ENCODE measurements at places on chromosomes 6 and 20. TPM values are rescaled to one million over a fixed set of nuclear protein-coding genes. Genes with fewer than 3 reads are reported as not detected.

- no peak for DNase-seq
Measured at GRCh38 chr6:127162836-127163235, 44.4 kb downstream of the RSPO3 start.

DNA sequence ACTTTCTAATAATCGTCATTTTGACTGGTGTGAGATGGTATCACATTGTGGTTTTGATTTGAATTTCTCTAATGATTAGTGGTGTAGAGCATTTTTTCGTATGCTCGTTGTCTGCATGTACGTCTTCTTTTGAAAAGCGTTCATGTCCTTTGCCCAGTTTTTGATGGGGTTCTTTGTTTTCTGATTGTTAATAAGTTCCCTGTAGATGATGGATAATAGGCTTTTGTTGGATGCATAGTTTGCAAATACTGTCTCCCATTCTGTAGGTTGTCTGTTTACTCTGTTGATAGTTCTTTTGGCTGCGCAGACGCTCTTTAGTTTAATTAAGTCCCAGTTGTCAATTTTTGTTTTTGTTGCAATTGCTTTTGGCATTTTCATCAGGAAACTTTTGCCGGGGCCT is 32.3 kb upstream of the XRN2 start:
- DNase-seq = no peak

- no peak for DNase-seq
Measured at GRCh38 chr6:78062993-78063392, 410.2 kb downstream of the MEI4 start.

DNA sequence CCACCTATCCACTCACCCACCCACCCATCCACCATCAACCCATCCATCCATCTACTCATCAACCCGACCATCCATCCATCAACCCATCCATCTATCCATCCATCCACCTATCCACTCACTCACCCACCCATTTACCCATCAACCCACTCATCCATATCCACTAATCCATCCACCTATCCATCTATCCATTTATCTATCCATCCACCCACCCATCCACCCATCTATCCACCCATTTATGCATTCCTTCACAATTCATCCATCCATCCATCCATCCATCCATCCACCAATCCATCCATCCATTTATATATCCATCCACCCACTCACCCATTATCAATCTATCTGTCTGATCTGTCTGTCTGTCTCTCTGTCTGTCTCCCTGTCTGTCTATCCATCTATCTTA is 14.1 kb downstream of the BPIFB4 start:
- no peak for DNase-seq

GRCh38 chr6:136113736-136114173 is 136.4 kb downstream of the MTFR2 start:
- DNase-seq = peak; percentile 21

DNA sequence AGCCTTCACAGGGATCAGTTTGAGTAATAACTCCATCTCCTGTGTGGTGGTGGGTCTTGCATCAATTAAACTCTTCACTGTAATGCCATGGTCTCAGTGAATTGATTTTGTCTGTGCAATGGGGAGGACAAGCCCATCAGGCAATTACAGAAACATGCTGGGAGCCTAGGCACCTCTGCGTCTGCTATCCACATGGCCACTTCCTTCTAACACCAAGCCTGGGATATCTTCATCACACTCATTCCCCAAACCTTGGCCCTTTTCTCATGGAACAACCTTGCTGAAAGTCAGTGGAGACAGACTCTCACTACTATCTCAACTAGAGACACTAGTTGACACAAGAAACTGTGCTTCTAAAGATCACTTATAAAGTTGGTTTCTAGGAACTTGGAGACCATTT is 210.1 kb upstream of the SHLD1 start:
- no peak for DNase-seq

DNA sequence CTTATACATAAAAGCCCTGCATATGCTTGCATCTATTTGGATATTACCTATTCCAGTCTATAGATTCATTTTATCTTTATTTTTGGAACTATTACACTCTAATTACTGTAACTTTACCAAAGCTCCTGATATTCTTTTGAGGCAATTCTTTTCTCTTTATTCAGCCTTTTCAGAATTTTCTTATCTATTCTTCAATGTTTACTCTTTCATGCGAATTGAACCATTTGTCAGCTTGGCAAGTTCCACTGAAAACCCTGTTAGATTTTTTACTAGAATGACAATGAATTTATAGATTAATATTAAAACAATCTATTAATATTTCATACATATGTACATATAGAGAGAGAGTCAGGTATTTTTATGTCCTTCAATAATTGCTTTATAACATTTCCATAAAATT is 554 bp upstream of the MEP1A start:
- no peak for DNase-seq

GRCh38 chr6:2007165-2007564 is 238.2 kb downstream of the GMDS start:
- no peak for DNase-seq

GRCh38 chr6:125370343-125370742 is 68.6 kb upstream of the HDDC2 start:
- DNase-seq = no peak

GRCh38 chr6:149383371-149383770 is 16.7 kb upstream of the SUMO4 start:
- DNase-seq = no peak

Gene PPP1R3D
- 4.7 TPM for total RNA-seq

Gene PRL
- not detected for total RNA-seq

Gene MROH8
- 3.0 TPM for total RNA-seq

Gene ENPP1
- 0.42 TPM for total RNA-seq
